Kidney glomerular epithelial cell (primary cell): ENCODE measurements at places on chromosomes 2 and 18.

DNA sequence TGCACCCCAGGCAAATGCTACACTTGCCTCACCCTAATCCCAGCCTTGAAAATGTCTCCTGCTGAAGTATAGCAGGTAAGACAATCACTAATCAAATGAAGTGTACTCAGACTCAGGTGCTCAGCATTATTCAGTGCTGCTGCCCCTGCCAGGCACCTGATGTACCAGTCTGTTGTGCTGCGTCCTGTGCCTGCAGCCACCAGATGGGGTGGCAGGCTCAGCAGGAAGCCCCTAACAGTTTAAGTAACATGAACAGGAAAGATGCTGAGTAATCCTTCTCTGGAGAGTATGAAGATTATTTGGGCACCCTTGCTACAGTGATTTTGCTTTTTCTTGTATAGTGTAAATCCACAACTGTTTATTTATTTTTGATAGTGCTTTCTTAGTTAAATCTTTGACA is 69.1 kb downstream of the TACR1 start:
- DNase-seq, result no peak

- DNase-seq, result peak; percentile 84
Measured at GRCh38 chr2:62577994-62578781, 72.2 kb upstream of the TMEM17 start.

- no peak for DNase-seq
Measured at GRCh38 chr2:241959751-241960269, 90.3 kb downstream of the RTP5 start.

DNA sequence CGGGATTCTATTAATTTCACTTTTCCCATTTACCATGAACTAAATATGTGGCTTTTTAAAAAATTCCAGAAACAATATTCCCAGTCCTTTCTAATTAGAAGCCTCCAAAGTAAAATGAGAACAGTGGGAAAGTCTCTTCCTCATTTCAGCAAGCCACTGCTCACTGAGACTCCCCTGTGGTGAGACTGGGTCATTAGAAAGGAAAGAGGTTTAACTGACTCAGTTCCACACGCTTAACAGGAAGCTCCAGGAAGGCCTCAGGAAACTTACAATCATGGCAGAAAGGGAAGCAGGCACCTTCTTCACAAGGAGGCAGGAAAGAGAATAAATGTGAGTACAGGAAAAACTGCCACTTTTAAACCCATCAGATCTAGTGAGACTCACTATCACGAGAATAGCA is 258.9 kb upstream of the CHAC2 start:
- DNase-seq, result no peak

- DNase-seq, result no peak
Measured at GRCh38 chr2:64137567-64137966, 6.7 kb downstream of the PELI1 start.

DNA sequence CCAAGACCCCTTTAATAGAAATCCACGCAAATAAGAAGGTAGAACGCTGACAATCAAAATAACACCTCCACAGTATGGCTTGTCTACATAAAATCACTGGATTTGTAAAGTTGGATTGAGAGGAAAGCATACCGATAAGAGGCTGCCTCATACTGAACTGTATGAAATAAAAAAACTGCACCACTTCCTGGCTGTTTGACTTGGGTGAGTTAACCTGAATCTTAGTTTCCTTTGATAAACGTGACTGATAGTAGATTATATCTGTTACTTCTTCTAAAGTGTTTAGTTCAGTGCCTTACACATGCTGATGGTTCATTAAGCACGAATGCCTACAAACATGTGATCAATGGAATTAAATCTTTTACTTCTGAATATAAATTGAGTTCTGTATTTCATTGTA is 140.4 kb upstream of the RNF152 start:
- no peak for DNase-seq

DNA sequence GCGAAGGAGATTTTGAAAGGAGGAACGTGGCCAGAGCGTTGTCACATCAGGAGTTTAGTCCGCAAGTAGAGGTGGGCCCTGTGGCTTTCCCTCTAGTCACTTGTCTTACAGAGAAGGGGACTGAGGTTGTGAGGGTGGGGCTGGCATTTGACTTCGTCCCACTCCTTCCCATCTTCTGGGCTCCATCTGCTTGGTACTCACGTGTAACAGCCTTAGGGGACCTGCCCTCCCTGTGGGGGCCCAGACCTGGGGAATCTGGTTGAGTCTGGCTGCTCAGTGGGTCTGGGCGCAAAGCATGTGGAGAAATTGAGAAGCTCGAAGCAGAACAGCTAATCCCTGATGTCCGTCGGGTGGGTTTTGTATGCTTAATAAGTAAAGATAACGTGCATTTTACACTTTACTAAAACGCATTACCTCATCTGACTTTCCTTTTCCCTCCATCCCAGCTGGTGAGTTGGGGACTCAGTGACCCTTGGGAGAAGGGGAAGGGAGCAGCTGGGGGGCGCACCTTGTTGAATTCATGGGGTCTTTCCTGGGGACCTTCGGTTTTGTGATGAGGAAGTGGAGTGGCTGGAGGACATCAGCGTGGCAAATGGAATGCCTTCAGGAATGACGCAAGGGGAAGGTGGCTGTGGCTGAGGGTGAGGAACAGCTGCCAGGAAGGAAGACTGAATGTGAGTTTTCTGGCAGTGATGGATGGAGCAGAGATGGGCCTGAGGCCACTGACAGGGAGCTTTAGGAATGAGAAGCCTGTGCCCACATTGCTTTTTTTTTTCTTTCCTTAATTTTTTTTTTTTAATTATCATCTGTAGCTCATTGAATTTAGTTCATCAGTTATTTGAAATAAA is 44.8 kb downstream of the ASAP2 start:
- peak; percentile 55 for DNase-seq

DNA sequence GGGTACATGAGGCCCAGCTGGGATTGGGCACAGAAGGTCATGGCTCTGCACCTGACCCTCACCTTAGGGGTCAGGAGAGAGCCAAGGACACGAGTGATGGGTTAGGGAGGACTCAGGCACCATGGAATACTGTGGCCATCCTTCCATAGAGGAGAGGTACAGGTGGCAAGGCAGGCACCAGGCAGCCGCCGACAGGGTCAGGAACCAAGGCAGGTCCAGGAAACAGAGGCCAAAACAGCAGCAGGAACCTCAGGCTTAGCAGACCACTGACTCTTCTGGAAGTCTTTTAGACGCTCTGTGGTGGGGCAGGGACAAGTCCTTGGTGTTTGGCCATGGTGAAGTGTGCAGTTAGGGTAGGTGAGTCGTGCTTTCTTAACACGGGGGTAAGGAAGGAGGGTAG is 128.0 kb downstream of the NEDD4L start:
- DNase-seq, result no peak

- no peak for DNase-seq
Measured at GRCh38 chr2:240140511-240140910, at the start of gene OTOS. TSS of gene OTOS (minus strand) at chr2:240140658. CDS start at chr2:240140326, 332 bp downstream.

DNA sequence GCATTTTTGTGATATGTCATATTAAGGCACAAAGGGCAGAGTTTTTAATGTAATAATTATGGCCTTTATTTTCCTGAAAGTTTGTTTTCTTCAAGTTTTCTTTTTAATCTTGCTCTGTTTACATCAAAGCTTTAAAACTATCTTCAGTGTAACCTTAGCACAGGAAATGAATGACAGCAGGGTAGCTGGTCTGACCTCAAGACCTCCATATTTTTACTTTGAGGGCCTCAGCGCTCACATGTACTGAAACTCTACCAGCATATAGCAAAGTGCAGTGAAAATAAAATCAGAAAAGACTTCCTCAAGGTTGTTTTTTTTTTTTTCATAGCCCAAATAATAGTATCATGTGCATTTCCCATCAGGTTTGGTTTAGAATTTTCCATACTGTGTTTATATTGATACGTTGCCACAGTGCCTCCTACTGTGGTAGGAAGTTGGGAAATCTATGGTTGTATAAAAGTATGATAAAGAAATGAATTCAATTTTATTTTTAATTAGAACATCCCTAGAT is 163.4 kb downstream of the UBE2E3 start:
- no peak for DNase-seq

DNA sequence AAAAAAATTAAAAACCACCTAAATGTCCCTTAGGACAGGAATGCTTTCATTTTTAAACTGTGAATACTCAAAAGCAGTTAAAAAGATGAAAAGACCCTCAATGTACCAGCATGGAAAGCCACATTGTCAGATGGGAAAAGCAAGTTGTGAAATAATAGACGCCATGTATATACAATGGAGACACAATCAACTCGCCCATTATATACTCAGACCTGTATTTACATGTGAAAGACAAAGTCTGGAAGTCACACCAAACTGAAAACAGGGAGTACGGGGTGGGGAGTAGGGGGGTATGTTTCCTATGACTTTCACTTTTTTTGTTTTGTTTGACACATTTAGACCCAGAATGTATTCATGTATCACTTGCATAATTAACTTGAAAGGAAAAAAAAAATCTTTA is 75.6 kb downstream of the CELF4 start:
- DNase-seq, result no peak

DNA sequence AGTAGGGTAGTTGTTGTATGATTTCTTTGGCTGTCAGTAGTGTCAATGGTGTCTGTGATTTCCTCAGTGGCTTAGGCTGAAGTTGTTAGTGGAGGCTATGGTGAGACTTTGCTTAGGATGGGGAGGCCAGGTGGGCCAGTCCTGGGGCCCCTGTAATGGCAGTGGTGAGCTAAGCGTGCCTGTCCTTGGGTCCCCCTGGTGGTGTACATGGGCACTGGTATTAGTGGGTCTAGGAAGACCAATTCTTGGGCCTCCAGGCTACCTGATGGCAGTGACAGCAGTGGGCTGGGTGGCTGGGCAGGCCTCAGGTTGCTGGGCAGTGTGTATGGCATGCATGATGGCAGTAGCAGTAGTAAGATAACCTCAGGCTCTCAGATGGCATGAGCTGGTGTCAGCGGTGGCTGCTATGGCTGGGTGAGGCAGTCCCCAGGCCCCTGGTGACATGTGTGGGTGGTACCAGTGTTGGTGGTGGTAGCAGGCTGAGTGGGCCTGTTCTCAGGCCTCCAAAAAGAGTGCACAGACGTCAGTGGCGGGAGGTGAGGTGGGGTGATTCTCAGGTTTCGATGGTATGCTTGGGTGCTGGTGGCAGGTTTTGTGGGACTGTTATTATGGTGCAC is 103.2 kb downstream of the KLHL14 start:
- no peak for DNase-seq

- DNase-seq, result no peak
Measured at GRCh38 chr18:64806232-64806631, 657.3 kb upstream of the LINC00305 start.

DNA sequence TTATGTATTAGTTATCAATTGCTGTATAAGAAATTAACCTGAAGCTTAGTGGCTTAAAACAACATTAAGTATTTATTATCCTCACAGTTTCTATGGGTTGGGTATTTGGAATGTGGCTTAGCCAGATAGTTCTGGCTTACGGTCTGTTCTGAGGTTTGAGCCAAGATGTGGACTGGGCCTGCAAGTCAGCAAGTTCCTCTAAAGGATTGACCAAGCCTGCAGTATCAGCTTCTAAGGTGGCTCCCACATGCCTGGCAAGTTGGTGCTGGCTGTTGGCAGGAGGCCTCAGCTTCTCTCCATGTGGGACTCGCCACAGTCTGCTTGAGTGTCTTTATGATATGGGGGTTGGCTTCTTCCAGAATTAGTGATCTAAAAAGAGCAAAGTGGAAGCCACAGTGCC is 45.0 kb upstream of the TCF4 start:
- DNase-seq, result no peak

DNA sequence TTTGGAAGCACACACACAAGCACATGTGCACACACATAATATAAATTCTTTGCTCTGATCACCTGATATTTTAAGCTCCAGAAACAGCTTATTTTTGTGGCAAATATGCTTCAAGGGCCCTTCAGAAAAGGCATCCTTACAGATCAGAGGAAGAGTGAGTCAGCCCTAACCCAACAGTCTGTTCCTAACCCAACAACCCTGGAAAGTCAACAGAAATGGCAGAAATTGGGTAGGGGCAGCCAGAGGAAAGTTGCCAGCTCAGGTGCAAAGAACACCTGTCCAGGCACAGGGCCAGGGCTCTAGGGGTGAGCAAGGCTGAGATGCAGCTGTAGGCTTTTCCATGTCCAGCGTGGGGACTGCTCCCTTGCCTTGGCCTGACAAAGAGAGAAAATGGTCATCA is 6.4 kb upstream of the NCKAP5 start:
- no peak for DNase-seq

GRCh38 chr2:160141419-160141818 is 58.7 kb downstream of the ITGB6 start:
- DNase-seq, result no peak
